ENCODE measurements at places on chromosomes 6 and 20. TPM values are rescaled to one million over a fixed set of nuclear protein-coding genes. Genes with fewer than 3 reads are reported as not detected.
A peak's percentile ranks its signal among the peaks of the same experiment; 100 is the strongest.

DNA sequence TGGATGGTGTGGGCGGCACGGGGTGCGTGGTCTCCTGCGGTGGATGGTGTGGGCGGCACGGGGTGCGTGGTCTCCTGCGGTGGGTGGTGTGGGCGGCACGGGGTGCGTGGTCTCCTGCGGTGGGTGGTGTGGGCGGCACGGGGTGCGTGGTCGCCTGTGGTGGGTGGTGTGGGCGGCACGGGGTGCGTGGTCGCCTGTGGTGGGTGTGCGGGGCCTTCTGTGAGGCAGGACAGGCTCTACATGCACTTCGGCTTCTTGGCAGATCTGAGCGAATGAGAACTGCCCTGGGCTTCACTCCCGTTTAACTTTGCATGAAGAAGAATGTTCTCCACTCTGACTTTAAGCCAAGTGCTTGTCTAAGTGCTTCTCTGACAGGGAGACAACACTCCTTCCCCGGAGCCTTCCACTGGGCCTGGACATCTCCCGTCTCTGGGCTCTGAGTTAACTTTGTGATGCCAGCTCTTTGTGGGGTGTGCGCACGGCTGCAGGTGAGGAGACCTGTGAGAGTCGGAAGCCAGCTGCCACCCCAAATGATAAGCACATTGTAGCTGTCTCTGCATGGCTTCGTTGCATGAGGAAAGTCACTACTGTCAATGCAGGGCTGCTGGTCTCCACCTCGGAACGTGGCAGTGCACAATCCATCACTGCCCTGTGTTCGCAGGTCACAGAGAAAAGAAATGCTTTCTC lies 244.8 kb downstream of the DLL1 start:
- DNase-seq: no peak

DNA sequence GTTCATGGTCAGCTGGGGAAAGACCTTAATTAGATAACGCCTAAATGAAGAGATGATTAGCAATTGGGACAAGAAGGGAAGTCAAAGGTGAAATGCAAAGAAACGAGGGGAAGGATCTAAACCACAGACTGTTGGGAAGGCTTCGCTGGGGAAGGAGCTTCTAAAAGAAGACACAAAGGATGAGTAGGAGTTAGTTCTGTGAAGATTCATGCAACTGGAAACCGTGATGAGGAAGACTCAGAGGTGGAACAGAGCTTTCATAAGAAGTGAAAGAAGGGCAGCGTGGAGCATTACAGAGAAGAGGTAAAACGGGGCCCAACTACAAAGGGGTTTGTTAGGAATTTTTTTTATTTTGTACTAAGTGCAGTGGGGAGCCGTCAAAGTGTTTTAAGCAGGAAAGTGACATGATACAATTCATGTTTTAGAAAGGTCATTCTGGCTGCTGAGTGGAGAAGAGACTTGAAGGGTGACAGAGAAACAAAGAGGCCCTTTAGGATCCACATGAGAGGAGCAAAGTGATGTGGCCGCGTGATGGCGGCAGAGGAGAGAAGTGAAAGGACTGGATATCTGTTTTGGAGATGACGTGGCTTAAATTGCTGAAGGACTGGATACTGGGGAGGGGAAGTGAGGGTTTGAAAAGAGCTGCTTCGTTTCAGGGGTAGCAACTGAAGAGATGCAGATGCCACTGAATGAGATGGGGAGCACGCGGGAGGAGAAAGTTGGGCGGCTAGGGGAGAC lies 33.6 kb downstream of the TTI1 start:
- DNase-seq: no peak

DNA sequence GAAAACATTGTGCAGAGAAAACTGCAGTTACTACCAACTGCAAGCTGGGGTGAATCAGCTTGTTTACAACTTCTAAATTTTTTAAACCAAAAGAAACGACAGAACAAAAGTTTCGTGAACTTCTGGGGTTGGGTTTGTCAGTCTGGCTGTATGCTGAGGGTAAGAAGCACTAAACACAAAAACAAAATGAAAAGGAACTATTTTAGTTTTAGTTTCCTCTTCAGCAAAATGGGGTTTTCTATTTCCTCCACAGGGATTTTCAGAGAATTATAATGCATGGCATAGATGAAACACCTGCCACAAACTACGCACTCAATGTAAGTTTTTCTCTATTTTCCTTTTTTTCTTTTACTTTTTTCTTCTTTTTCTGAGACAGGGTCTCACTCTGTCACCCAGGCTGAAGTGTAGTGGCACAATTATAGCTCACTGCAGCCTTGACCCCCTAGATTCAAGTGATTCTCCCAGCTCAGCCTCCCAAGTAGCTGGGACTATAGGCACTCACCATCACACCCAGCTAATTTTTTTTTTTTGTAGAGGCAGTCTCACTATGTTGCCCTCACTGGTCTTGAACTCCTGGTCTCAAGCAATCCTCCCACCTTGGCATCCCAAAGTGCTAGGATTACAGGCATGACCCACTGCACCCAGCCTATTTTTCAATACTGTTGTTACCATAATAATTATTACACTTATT lies 40.6 kb downstream of the CGA start:
- DNase-seq: no peak

DNA sequence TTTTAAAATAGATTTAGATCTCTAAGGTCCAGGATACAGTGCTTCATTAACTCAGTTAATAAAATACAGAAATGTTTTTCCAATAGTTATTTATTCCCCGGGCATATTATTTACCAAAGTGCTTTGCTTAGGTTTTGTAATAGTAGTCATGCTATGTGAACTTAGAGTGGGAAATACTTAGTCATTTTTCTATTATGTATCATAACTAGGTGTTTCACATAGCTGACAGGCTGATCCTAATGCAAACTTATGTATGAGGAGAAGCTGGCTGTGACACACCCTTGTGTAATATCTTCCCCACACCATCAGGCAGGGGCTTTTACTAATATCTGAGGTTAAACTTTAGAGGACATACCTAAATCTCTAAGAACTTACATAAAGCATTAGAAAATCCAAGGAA lies 277.7 kb upstream of the RIMS1 start:
- no peak for DNase-seq

DNA sequence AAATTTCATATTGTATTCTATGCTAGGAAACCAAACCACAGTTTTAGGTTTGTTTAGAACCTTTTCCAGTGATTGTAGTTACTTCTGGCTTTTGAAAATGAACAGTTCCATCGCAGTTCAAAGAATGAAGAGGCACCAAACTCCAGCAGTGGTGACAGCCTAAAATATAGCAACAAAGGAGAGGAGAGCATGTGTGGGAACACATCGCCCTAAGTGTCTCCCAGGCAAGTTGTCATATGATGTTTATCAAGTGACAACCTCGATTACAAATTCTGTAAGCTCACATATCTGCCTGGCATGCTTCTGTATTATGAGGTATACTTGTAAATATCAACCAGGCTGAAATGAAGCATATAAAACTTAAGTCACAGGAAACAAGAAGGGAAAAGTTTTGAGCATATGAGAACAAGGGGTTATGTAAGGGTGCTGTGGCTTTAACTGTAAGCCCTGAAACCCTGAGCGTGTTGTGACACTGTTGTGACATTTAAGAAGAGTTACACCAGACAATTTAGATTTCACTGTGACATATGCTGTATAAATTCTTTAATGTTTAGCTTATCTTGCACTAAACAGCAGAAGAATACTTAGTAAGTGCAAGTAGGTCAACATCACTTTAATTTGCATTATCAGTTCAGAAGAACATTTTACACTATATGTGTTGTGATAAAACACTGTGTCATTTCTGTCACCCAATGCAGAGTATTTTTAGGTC lies 29.1 kb upstream of the FBXL4 start:
- DNase-seq: no peak

- DNase-seq: no peak
Measured at GRCh38 chr20:668638-669037, 7.0 kb downstream of the SCRT2 start.

DNA sequence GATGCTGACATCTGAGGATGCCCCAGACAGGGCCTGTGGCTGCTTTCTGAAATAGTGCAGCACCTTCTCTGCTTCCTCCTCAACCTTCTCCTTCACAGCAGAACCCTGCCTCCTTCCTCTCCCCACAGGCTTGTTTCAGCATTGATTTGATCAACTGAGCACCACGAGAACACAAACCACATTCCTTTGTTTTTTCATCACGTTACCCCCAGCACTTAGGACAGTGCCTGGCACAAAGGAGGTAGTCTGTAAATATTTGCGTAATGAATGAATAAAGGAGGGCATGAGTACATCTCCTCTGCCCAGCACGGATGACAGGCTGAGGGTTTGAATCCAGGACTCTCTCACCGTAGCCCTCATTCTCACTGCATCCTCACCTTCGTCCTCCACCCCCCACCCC lies 21.3 kb upstream of the WFDC2 start:
- no peak for DNase-seq

GRCh38 chr20:59814840-59815340 lies 118.5 kb downstream of the SYCP2 start:
- DNase-seq: no peak

DNA sequence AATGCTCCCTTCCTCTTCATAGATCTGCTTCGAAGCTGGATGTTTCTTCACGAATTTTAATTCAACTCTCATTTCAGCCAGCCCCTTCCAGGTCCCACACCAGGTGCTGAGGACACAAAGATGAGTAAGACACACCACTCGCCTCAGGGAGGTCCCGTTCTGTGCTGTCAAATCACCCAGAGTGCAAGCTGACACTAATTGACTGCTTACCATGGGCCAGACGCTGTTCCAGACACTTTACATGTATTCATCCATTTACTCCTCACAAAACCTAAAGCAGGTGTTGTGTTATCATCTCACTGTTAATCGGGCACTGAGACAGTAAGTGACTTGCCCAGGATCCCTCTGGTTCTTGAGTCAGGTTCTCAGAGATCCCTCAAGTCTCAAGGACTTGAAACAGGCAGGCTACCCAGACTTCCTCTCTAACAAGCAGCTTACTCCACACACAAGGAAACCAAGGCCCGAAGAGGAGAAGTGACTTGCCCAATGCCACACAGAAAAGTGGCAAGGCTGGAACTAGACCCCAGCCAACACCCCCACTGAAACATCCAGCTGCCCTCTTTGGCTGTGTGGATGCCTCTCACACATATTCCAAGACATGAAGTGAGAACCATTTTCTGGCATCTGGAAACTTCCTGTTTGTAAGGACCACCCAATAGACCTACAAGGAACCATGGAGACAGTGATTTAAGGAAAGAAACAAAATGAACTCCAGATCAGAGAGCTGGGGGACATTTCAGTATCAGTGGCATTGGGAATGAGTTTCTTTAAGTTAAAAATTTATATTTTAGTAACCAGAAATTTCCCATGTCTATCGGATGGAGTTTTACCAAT lies 174.5 kb downstream of the CDC5L start:
- DNase-seq: no peak

Gene SDCBP2
- 2.2 TPM for polyA plus RNA-seq

- no peak for DNase-seq
Measured at GRCh38 chr20:39654171-39654570, 692.0 kb downstream of the DHX35 start.

- no peak for DNase-seq
Measured at GRCh38 chr20:8932192-8933165, 136.4 kb upstream of the PLCB4 start.

DNA sequence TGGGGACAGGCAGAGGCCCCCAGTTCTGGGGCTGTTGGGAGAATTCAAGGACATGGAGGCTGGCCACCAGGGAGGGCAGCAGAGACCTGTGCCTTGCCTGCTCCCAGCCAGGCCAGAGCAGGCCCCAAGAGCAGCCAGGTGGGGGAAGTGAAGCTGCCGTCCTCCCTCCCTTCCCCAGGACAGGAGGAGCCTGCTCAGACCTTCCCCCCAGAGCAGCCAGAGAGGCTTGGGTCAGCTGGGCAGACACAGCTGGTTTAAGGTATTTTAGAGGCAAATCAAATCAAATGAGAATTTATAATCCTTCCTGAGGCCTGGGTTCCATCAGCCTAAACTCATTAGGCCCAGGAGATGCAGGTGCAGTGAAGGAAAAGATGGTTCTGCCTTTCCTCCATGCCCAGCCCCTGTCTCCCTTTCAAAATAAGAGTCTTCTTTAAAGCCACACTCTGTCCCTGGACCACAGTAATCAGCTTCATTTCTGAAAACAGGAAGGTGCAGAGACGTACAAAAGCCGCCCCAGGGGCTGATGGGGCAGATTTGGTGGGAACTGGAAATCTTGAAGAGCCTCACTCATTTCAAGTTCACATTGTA lies 21.7 kb downstream of the BMP7 start:
- DNase-seq: no peak

- DNase-seq: peak; percentile 1
Measured at GRCh38 chr6:146785001-146785585, 186.3 kb downstream of the ADGB start.

DNA sequence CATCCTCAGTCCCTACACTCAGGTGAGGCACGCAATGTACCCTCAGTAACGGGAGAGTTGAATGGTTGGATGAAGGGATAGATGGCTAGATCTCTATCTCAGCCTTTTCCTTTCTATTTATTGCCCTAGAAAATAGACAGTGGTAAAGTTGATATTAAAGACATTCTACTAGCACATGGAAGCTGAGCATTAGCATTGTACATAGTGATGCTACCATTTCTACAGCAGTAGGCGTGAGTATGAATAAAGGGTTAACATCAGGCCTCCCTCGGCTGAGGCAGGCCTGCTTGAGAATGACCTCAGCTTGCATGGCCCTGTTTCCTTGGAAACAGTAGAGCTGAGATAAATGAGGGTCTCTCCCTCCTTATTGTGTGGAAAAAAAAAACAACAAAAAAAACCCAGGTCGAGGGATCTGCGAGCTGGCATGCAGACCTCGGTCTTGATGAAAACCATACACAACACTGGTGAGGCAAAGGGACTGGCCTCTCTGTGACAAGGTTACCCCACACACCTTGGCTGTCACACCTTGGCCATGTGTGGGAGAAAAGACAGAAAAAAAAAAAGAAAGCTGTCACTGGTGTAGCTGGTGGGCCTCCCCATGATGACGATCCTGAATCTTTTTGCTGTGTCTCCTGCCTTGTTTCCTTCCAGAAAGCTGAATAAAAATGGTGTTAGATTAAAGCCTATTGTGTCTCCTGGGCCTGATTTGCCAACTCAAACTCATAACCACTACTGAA lies 160.0 kb downstream of the HACE1 start:
- DNase-seq: no peak

GRCh38 chr6:5766260-5766659 lies 240.5 kb downstream of the NRN1 start:
- no peak for DNase-seq

DNA sequence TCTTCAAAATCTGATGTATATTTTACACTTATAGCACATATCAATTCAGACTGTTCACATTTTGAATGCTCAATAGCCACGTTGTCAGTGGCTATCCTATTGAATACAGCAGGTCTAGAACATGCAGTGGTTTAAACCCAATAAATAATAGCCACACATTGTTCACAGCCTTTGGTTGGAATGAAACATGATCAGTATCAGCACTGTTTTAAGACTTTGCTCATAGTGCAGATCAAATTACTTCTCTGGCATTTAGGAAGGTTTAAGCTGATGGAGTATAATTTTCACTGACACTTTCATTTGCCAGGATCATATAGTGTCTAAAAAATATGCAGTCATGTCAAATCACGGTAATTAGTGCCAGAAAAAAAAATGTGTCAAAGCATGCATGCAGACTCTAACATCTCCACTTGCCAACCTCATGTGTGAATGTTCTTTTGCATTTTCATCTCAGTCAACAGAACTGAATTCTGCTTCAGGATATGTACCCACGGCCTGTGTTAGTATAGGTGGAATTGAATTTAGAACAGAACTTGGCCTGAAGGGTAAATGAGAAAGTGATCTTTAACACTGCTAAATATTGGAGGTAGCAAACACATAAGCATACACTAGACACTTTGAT lies 184.1 kb downstream of the SLC24A3 start:
- no peak for DNase-seq

Gene SLC44A4
- polyA plus RNA-seq: not detected

Measured in CD8-positive, alpha-beta memory T cell (primary cell).